ENCODE measurements at places on chromosomes 16 and 17. TPM values are rescaled to one million over a fixed set of nuclear protein-coding genes. Genes with fewer than 3 reads are reported as not detected.

The MFSD6L gene
- total RNA-seq, result not detected

The PYDC1 gene
- total RNA-seq, result not detected

The DPEP3 gene
- total RNA-seq, result not detected

The RAB37 gene
- 0.28 TPM for total RNA-seq

The PNMT gene
- total RNA-seq, result not detected

DNA sequence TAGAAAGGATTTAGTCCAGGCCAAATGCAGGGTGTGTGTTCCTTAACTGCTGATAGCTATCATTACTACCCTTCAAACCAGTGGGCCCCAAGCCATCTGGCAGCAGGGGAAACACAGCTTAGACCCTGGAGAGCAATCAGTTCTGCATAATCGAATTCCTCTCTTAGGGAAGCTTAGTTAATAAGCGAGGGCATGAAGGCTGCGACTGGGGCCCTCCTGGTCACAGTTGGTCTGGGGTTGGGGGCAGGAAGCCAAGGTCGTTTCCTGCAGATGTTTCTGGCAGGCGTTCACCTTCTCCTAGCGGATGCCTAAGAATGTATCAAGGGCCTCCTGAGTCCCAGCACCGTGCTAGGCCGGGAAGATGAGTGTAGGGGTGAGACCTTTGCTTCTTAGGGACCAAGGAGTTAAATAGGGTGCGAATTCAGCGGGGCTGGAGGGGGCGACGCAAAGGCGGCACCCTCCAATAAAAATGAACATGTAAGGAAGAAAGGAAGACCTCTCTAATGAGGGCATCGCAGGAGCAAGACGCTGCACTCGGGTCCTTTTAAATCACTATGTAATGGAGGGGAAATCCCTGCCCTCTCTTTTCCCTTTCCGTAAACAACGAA is 16.5 kb upstream of the EEF2K start:
- no peak for DNase-seq

- DNase-seq, result no peak
Measured at GRCh38 chr16:48352648-48353390, 32.4 kb downstream of the SIAH1 start.

DNA sequence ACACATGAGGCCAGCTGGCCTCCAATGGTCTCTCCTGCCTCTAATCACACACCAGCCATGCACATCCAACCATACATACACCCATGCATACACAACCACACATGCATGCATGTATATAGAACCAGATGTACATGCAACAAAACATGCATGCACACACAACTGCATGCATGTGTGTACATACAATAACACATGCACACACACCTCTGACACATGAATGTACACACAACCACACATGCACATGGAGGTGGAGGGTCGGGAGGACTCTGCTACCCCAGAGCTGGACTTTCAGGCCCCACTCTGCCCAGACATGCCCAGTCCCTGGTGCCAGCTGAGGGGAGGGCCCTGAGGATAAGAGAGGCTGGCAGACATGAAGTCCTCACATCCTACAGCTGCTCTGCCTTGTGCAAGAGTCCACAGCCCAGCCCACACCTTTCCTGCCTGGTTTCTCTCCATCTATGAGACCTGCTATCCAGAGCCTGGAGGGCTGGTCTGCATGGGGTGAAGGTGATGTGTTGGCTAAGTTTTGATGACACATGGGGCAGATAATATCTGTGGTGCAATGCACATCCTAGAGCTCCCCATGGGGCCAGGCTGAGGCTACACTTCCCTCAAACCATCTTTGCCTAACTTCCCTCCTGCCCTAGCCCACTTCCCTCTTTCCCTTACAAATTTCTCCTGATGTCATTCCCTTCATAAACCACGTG is 50.9 kb upstream of the SDK2 start:
- no peak for DNase-seq

DNA sequence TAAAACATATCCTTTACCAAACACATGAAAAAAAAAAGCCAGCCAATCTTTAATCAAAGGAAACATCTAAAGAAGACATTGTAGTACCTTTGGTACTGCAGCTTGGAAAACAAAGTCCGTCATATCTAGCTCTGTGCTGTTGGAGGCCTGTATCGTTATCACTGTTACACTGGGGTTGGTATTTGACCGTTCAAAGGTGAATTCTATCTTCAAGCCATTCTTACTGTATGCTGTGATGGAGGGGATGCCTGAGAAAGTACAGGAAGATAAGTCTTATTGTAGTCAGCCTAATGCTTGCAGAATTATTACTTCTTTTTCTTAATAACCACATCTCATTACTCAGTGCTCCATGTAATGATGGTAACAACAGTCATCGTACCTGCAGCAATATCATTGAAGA is 14.4 kb upstream of the PHLPP2 start:
- no peak for DNase-seq

DNA sequence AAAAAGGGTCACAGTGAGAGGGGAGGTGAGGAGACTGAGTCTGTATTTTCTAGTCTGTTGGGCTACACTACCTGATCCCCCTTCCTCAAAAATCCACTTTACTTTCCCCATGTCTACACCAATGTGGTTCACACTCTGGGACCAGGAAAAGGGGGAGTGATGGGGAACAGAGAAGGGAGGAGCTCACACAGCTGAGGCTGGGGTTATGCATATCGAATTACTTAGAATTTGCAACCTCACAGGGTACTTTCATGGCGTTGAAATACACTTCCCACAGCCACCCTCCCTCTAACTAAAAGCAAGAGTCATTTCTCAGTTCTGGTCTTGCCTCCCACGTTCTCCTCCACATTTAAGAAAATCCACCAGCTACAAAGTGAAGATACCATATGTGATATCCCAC is 14.1 kb downstream of the MAPT start:
- no peak for DNase-seq

DNA sequence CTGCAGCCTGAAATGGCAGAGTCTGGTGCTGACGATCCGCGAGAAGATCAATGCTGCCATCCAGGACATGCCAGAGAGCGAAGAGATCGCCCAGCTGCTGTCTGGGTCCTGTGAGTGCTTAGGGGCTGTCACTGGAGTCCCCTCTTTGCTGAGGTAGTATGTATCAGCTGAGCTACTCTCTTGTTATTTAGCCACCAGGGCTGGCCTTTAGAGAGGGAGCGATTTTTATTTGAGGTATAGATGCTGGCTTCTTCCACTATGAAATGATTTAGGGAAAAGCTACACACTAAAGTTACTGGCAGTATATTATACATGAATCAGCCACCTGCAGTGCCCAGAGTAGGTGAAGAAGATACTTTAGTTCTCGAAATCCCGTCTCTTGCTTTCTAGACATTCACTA is 2.6 kb downstream of the CDK5RAP3 start:
- DNase-seq, result no peak

- no peak for DNase-seq
Measured at GRCh38 chr16:82138478-82139285, 31.3 kb downstream of the MPHOSPH6 start.

GRCh38 chr17:14061666-14062560 is 7.4 kb upstream of the COX10 start:
- DNase-seq, result peak; percentile 80

DNA sequence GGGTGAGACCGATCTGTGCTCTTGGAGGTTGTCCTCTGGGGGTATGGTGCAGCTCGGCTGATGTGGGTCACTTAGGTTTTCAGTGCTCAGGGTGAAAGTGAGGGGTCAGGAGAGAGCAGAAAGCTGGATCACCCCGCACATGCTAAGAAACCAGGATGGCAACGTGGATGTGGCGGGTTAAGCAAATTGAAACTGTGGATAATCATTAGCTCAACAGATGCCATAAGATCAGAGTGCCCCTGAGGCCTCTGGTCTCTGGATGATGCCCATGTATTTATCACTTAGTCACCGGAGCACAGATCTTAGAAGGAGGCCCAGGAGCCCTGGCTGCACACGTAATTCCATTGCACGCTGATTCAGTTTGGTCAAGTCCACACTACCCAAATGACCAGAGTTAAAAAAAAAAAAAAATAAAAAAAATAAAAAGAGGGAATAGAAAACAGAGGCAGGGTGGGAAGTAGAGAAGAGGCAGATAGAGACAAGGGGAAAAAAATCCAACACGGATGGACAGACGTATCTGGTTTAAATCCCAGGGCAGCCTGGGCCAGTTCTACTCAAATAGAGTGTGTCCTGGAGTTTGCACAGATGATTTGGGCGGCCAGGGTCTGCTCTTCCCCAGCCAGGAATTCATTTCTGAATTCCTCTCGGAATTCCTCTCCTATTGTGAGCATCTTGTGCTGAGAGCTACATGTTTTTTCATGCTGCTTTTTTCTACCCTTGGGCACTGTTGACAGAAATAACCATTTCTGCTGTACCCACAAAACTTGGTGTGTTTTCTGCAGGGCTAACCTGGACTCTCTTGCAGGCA is 378.3 kb downstream of the CPPED1 start:
- DNase-seq, result no peak

DNA sequence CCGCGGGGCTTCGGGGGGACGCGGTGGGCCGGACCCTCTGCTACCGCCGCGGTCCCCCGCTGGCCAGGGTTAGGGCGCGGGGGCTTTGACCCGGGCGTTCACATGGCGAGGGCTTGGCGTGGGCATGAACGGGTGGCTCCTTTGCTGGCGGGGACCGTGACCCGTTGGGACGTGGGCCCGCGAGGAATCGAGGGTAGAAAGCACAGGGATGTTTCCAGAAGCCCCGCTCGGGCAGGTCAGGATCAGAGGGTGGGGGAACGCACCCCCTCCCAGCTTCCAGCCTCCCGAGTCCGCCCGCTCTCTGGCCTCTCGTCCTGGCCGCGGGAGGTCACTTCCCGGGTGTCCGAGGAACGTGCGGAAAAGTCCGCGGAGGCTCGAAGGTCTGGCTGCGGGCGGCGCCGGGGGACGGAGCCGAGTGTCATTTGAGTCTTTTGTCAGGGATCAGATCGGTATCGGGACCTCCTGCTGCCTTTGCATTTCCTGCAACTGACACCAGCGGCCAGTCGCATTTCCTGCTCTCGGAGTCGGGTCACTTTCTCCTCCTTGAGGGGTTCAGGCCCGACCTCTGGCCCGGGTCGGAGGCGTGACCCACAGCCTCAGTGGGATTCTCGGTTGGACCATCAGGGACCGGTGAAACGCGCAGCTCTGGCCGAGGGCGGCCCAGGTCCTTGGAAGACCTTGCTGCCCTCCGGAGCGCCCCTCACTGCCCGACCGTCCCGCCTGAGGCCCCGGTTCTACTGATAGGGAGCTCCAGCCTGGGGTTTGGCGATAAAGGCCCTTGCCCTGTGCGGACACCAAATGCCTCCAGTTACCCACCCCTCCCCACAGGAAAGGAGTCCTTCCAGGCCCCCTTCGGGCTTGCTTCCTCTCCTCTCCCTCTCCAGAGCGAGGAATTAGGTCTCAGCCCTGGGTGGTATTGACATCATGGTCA is 702 bp upstream of the WNT3 start:
- no peak for DNase-seq

DNA sequence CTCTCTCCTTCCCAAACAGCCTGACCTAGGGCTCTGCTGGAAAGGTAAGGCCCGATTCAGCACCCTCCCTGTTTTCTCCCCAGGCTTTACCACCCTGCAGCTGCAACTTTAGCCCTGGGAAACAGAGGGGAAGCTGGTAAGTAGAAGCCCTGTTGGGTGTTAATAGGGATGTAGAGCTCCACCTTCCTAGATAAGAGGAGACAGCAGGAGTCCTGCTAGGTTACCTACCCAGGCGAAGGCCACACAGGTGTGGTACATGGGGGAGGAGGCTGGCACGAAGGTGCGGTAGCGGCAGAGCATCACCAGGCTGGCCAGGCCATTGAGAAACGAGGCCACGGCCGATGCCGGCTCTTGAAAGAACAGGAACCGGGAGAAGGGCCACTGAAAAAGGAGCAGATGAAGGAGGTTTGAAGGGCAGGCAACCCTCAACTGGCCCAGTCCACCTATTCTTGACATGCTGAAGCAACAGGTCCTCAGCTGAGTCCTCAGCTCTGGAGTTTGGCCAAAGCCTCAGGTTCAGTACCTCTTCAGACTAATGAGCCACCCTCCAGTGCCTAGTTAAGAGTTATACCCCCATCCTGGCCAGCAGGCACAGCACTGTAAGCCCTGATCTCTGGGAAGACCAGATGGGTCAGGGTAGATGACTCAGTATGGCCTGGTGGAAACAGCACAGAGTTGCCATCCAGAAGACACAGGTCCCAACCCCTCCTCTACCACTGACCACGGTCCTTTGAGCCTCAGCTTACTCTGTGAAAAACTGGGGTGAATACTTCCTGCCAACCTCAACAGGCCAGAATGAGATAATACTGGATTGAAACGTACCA is 3.3 kb downstream of the PGAP3 start:
- DNase-seq, result no peak

- DNase-seq, result no peak
Measured at GRCh38 chr17:77332034-77332971, 191.5 kb downstream of the SEC14L1 start.

DNA sequence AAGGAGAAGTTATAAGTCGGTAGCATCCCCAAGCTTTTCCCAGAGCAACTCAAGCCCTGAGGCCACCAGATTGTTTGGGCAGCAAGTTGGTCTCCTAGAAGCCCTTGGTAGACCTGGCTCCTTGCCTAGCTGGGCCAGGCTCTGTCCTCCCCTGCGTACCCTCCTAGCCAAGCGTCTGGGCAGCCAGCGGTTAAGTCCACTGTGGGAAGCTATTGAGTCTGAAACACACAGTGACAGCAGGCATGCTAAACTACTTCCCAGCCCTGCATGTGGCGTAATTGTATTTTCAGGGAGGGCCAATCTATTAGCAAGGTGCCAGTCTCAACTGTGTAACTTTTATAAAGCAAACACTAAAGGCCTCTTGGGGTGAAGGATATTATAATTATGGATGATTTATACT is 419.1 kb upstream of the RBFOX1 start:
- DNase-seq, result no peak

- peak; percentile 91 for DNase-seq
Measured at GRCh38 chr17:42322382-42323267, 34.3 kb downstream of the STAT5A start.

DNA sequence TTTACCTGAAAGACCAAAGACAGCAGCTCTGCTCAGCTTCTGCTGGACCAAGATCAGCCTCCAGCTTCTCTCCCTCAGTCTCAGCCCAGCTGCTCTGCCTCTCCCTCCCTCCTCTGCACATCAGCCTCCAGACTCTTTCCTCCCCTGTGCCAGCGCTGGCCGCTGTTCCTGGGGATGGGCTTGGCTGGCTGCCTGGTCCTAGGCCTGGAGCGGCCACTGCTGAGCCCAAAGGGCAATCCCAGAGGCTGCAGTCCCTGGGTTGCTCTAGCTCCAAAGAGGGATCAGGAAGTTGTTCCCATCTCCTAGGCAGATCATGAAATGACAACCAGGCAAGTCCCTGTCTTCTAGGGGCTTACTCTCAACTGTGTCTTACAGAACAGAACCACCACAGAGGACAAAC is 31.3 kb downstream of the DCUN1D3 start:
- peak; percentile 46 for DNase-seq

GRCh38 chr16:60605176-60605575 is 1431.1 kb downstream of the CDH8 start:
- DNase-seq, result no peak

DNA sequence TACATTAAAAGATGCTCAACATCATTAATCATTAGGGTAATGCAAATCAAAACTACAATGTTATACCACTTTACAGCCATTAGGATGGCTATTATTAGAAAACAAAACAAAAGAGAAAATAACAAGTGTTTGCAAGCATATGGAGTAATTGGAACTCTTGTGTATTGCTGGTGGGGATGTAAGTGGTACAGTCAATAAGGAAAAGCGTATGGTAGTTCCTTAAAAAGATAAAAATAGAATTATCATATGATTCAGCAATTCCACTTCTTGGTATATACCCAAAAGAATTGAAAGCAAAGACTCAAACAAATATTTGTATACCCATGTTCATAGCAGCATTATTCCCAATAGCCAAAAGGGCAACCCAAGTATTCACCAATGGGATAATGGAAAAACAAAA is 1.4 kb upstream of the CAPNS2 start:
- DNase-seq, result no peak

GRCh38 chr17:41578971-41579370 is 7.1 kb upstream of the KRT9 start:
- no peak for DNase-seq

Measured in HFFc6 (cell line).